Type B pancreatic cell (in vitro differentiated cells): ENCODE measurements at places on chromosomes 12 and 14. TPM values are rescaled to one million over a fixed set of nuclear protein-coding genes. Genes with fewer than 3 reads are reported as not detected.

- peaks cover 5% of the 10 kb centered on the region for H3K27me3 ChIP-seq
- H3K4me1 ChIP-seq = no peaks in the 10 kb centered on the region
- DNase-seq = no peak
- peaks cover 30% of the 10 kb centered on the region for H3K36me3 ChIP-seq
- peak overlapping the region; percentile 100 for H3K27ac ChIP-seq
These were observed 1.1 kb downstream of the KDM5A start for GRCh38 chr12:388012-388411.

DNA sequence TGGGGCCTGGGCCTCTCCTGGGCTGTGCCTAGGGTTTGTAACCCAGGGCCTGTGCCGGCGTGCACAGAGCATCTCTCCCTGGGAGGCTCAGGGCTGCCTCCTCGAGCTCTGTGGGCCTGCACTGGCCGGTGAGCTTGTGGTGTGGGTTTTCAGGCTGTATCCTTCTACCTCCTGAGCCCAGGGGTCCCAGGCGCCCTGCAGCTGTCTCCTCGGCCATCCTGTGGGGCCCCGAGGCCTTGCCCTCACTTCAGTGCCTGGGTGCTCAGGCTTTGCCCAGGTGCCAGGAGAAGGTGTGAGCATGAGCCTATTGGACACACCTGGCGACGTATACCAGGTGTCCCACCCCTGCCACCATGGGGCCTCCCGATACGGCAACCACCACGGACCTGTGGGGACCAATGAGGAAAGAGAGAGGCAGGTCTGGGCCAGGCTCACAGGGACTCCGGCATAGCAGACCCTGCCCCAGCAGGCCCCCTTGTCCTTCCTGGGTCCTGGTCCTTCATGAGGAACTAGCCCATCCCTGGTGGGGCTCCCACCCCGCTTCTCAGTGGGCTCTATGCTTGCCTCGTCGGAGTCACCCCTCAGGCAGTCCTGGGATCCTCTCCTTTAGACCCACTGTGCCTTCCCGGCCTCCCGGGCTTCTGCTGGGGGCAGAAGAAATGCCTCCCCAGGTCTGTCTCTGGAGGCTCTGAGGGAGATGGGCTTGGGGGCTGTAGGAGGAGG is 400.2 kb downstream of the TMEM121 start:
- DNase-seq = no peak
- H3K4me3 ChIP-seq = no peak overlapping the region
- no peaks in the 10 kb centered on the region for H3K36me3 ChIP-seq
- no peak overlapping the region for H3K27ac ChIP-seq
- no peaks in the 10 kb centered on the region for H3K4me1 ChIP-seq

DNA sequence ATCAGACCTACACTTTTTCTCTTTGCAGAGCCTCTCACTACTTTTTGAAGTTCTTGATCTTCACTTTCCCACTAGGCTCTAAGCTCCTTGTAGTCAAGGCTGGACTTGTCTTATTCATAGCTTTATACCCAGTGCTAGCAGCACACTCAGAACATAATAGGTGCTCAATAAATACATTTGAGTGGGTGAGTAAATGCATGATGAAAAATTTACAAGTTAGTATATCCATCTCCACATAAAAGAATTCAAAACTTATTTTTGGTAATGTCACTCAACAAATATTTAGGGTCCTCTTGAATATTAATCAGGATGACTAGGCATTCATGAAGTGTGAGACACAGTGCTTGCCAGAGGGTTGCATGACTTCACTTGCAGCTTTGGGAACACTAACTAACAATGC is 52.6 kb downstream of the NRXN3 start:
- no peak for DNase-seq
- H3K27ac ChIP-seq = no peak overlapping the region
- no peaks in the 10 kb centered on the region for H3K27me3 ChIP-seq

DNA sequence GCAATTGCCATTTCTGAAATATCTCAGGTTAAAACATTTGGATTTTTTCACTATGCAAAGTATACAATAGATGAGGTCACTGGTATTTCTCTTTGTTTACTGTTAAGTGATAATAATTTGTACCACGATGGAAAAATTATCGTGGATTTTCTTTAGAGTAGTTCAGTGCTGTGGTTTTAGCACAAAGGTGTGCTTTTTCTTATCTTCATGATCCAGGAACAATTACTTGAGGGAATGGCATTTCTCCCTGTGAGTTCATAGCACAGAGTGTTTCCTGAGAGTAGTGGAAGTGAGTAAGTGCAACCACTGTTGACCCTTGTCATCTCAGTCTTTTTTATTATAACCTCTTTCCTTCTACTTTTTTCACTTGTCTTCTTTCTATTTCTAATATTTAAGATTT is 86.8 kb downstream of the FGD4 start:
- H3K4me3 ChIP-seq = no peak overlapping the region
- peak overlapping the region; percentile 6 for H3K27ac ChIP-seq
- DNase-seq = no peak
- H3K4me1 ChIP-seq = no peaks in the 10 kb centered on the region

GRCh38 chr14:58401587-58401986 is 5.9 kb downstream of the TOMM20L start:
- peaks cover under 1% of the 10 kb centered on the region for H3K4me1 ChIP-seq
- peaks cover 3% of the 10 kb centered on the region for H3K27me3 ChIP-seq
- no peak overlapping the region for H3K27ac ChIP-seq
- peaks cover 7% of the 10 kb centered on the region for H3K36me3 ChIP-seq
- DNase-seq = no peak

RHOJ gene
- total RNA-seq = 0.17 and 16.3 TPM in 2 replicates

GRCh38 chr14:38207736-38208617 is at the start of gene SSTR1:
TSS of gene SSTR1 (plus strand) at chr14:38207904. CDS start at chr14:38209390, 1,486 bp downstream.
- no peak for DNase-seq
- peak within 1 kb of the TSS; percentile 77 for H3K27ac ChIP-seq
- H3K4me1 ChIP-seq = peaks cover 10% of the 10 kb centered on the region
- peaks cover 5% of the 10 kb centered on the region for H3K36me3 ChIP-seq
- H3K27me3 ChIP-seq = peaks cover 82% of the 10 kb centered on the region
- peak within 1 kb of the TSS; percentile 88 for H3K4me3 ChIP-seq

DNA sequence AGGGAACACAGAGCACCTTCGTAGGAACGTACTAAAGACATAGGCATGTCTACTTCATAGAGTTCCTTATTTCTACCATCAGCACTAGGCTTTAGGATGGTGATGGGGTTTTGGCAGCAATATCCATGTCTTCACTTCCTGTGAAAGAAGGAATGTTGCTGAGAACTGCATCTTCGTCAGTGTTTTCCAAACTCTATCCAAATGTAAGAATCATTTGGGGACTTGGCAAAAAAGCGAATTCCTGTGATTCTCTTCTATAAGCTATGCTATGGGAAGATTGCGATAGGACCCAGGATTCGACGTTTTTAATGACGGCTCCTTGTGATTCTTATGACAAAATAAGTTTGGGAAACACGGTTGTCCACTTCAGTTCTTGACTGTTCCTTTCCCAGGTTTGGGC is 39.8 kb downstream of the AKAP3 start:
- H3K27ac ChIP-seq = no peak overlapping the region
- H3K4me1 ChIP-seq = peaks cover 5% of the 10 kb centered on the region
- DNase-seq = no peak

DNA sequence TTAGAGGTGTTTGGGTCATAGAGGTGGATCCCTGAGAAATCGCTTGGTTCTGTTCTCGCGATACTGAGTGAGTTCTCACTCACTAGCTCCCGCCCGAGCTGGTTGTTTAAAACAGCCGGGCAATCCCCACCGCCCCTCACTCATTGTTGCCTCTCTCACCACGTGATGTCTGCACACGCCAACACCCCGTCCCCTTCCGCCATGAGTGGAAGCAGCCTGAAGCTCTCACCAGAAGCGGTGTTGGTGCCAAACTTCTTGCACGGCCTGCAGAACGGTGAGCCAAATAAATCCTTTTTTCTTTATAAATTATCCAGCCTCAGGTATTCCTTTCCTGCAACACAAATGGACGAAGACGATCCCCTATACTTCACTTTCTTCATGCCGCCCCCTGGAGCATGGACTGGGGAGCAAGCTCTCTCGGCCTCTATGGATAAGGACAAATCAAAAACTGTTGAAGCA is 45.4 kb upstream of the CCND2 start:
- no peaks in the 10 kb centered on the region for H3K4me1 ChIP-seq
- H3K36me3 ChIP-seq = no peaks in the 10 kb centered on the region
- DNase-seq = peak; percentile 47
- no peak overlapping the region for H3K27ac ChIP-seq
- no peak overlapping the region for H3K4me3 ChIP-seq

GRCh38 chr12:66739940-66740651 is 61.2 kb upstream of the GRIP1 start:
- H3K27ac ChIP-seq = no peak overlapping the region
- H3K4me1 ChIP-seq = peaks cover 17% of the 10 kb centered on the region
- no peaks in the 10 kb centered on the region for H3K36me3 ChIP-seq
- no peak overlapping the region for H3K4me3 ChIP-seq

DNA sequence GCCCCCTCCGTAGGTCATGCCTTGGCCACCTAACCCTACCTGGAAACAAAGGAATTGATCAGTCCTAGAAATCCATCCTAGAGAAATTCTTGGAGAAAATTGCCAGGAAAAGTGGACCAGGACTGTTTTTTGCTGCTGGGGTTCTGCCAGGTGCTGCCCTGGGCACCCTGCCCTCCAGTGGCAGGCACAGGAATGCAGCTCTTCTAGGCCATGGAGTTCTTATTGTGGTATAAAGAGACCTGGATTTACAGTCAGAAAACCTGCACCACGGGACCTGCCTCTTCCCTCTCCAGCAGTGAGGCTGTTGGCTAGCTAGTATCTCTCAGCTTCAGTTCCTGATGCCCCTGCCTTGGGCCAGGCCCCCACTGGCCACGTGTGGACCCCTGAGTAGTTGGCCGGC is 59.7 kb downstream of the SLC24A4 start:
- peaks cover 11% of the 10 kb centered on the region for H3K4me1 ChIP-seq
- no peaks in the 10 kb centered on the region for H3K36me3 ChIP-seq
- peaks cover 25% of the 10 kb centered on the region for H3K27me3 ChIP-seq
- no peak overlapping the region for H3K4me3 ChIP-seq
- H3K27ac ChIP-seq = no peak overlapping the region
- no peak for DNase-seq
